LHCN-M2 (cell line): ENCODE measurements at places on chromosomes 3 and 15. TPM values are rescaled to one million over a fixed set of nuclear protein-coding genes. Genes with fewer than 3 reads are reported as not detected.

The EPB42 gene
- total RNA-seq = not detected in 2 replicates

The HMG20A gene
- 24.4 and 24.8 TPM in 2 replicates for total RNA-seq

The CDAN1 gene
- 20.0 and 20.1 TPM in 2 replicates for total RNA-seq

The GOLGA6D gene
- not detected in 2 replicates for total RNA-seq

The TMEM40 gene
- not detected in 2 replicates for total RNA-seq

The SELENOK gene
- total RNA-seq = 30.7 and 31.0 TPM in 2 replicates

The PAK2 gene
- 37.8 and 45.8 TPM in 2 replicates for total RNA-seq

The NT5DC2 gene
- total RNA-seq = 118 and 133 TPM in 2 replicates

The NMD3 gene
- total RNA-seq = 43.2 and 53.2 TPM in 2 replicates

The NOX5 gene
- total RNA-seq = 0.46 and 0.58 TPM in 2 replicates

The RARB gene
- 0.29 TPM in 1 of 2 replicates, not detected in the other for total RNA-seq

The GABPB1 gene
- 30.3 and 32.5 TPM in 2 replicates for total RNA-seq

DNA sequence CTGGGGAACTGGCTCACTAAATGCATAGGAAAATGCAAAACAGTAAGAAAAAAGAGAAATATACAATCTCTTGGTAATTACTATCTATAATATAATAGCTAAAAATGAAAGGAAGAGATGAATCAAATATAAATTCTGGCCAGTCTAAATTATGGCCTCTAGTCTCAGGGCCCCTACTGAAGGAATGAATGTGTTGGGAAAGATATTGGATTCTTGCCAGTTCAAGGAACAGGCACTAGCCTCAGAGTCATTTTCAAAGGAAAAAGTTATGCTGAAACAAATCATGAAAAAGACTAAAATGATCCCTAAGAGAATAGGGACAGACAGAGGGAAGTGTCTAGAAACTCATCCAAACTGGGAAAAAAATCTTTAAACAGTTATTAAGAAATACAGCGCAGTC, 62.4 kb downstream of the C3orf80 start:
- no peak for DNase-seq

DNA sequence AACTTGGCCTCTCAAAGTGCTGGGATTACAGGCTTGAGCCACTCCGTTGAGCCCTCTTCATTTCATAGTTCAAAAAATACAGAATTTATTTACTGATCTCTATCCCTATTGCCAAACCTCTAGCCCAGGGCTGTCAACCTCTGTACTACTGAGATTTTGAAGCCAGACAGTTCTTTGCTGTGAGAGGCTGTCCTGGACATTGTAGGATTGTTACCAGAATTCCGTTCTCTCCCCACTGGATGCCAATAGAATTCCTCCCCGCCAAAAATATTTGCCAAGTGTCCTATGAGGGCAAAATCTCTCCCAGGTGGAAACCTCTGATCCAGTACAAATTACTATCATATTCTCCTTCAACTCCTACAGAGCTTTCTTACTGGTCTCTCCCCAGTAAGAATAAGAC, 29.6 kb upstream of the ADAMTS9 start:
- no peak for DNase-seq

GRCh38 chr15:39447881-39448280, 133.0 kb upstream of the THBS1 start:
- DNase-seq = no peak

GRCh38 chr15:36815786-36816185, 236.4 kb downstream of the CDIN1 start:
- DNase-seq = no peak

GRCh38 chr15:58766290-58766689, 4.8 kb upstream of the MINDY2 start:
- no peak for DNase-seq

GRCh38 chr3:69288161-69288895, 97.6 kb downstream of the FRMD4B start:
- no peak for DNase-seq

- peak; percentile 87 for DNase-seq
These were observed 121.0 kb downstream of the TFDP2 start for GRCh38 chr3:142028243-142028777.

- no peak for DNase-seq
These were observed 86.3 kb downstream of the IGF1R start for GRCh38 chr15:98734466-98735199.

GRCh38 chr3:83011481-83011880, 1250.0 kb upstream of the GBE1 start:
- DNase-seq = no peak

GRCh38 chr3:195466251-195466650, 23.4 kb upstream of the ACAP2 start:
- DNase-seq = no peak

GRCh38 chr3:165491487-165491886, 295.3 kb upstream of the SLITRK3 start:
- no peak for DNase-seq

- DNase-seq = no peak
These were observed 207.3 kb downstream of the GABRB3 start for GRCh38 chr15:26565542-26565941.

GRCh38 chr3:164459521-164460151, 618.7 kb downstream of the SI start:
- peak; percentile 80 for DNase-seq

- peak; percentile 42 for DNase-seq
These were observed 33.2 kb downstream of the CHRM5 start for GRCh38 chr15:34001536-34001935.

- peak; percentile 77 for DNase-seq
These were observed 96.0 kb upstream of the MELTF start for GRCh38 chr3:197125636-197126035.

- DNase-seq = no peak
These were observed 106.8 kb upstream of the SLC2A2 start for GRCh38 chr3:171133337-171133736.

DNA sequence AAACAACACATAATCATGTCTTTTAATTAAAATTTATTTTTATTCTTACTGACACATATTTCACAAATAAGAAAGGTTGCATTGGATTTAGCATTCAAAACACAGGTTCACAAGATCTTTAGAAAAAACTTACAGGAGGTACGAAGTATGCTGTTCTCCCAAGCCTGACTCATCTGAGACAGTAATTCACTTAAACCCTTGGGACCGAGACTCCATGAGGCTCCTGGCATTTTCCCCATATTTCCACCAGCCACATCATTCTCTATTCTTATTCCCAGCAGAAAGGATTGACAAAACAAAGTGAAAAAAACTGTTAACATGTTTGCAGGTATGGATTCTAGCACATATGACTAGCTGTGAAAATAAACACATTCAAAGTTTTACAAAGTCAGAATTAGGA, 52.6 kb downstream of the CNTN3 start:
- peak; percentile 1 for DNase-seq

GRCh38 chr3:54957711-54958110, 29.9 kb upstream of the LRTM1 start:
- no peak for DNase-seq

DNA sequence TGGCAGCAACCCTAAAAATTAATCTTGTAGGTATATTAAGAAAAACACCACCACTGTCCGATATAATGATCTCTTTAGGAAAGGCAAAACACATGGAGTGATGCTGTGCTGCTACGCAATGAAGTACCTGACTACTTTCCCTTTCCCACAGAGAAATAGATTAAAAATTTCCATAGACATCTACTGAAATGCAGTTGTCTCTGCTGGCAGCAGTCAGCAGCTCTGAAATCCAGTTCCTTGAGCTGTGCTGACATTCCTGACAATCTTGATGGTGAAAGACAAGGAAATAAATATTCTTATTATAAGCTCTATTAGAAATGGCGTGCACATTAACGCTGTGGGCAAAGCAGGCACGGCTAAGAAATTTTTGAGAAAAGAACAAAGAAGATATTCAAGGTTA, 287.6 kb downstream of the IL5RA start:
- no peak for DNase-seq

- DNase-seq = peak; percentile 72
These were observed 1026.0 kb downstream of the TUSC7 start for GRCh38 chr3:117735481-117736101.

DNA sequence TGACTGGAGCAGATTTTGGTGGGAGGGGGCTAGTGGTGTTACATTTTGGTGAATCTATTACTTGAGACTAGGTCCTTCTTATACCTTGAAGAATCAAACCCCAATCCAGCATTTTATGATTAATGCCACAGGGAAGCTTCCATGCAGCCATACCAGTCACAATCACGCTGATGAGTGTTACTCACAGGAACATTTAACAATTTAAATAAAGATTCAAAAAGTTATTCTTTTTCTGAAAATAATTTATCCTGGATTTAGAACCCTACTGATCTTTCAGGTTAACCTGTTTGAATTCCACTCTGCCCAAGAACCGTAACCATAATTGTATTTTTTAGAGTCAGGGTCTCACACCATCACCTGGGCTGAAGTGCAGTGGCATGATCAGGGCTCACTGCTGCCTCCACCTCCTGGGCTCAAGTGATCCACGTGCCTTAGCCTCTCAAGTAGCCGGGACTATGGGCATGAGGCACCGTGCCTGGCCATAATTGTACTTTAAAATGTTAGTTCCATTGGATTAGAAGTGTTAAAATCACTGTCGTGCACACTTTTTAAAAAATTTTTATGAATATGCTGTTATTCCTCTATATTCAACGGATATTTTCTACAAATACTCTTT, 929 bp upstream of the MTMR10 start:
- no peak for DNase-seq

- peak; percentile 10 for DNase-seq
These were observed 88.3 kb downstream of the PDZRN3 start for GRCh38 chr3:73536336-73536895.

- DNase-seq = peak; percentile 89
These were observed 149.5 kb downstream of the GREM1 start for GRCh38 chr15:32867313-32867626.

- no peak for DNase-seq
These were observed 4.0 kb downstream of the INAFM2 start for GRCh38 chr15:40327457-40327856.

GRCh38 chr3:52121464-52121805, 32.8 kb downstream of the POC1A start:
- no peak for DNase-seq

GRCh38 chr3:12854565-12854964, 13.2 kb upstream of the RPL32 start:
- DNase-seq = no peak

DNA sequence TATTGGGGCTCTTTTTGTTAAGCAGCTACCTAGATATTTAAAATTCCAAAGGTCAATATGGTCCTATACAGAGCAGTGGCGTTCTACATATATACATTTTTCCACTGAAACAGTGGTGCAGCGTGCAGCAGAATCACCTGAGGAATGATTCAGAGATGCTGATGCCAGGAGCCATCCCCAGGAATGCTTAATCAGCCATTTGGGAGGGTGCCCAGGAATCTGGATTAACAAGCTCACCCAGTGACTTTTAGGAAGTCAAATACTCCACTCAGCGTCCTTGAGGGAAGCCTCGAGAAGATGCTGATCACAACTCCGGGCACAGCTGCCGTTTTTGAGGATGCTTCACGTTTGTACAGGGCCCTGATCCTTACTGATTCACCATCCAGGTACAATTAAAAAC, 82.6 kb upstream of the ARHGEF3 start:
- DNase-seq = no peak

DNA sequence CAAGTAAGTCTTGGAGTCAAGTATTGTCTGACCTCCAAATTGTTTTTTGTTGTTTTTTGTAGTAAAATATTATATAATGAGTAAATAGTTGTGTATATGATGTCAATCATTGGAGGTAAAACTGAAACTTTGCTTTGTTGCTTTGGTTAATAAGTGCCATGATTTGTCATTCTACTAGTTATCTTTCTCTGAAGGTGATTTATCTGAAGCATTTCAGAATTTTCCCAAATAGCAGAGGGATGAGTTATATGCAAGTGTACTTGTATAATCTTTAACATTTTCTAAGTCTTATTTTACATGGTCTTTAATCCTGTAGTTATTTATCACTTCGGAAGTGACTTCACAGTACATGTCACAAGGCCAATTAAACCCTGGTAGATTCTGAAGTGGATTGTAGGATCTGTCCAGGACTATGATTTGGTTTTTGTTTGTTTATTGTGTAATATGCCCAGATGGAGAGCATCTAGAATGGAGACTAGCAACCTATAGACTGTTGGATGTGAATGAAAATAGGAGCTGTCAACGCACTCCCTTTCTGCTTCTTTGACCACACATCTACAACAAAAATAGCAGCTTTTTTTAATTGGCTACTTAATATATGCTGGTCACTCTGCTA, 93.1 kb upstream of the SAMMSON start:
- no peak for DNase-seq

- DNase-seq = no peak
These were observed 44.9 kb downstream of the ST3GAL6 start for GRCh38 chr3:98808071-98808470.
